Effector memory CD4-positive, alpha-beta T cell (primary cell): ENCODE measurements at places on chromosomes 13 and 19.
A peak's percentile ranks its signal among the peaks of the same experiment; 100 is the strongest.

DNA sequence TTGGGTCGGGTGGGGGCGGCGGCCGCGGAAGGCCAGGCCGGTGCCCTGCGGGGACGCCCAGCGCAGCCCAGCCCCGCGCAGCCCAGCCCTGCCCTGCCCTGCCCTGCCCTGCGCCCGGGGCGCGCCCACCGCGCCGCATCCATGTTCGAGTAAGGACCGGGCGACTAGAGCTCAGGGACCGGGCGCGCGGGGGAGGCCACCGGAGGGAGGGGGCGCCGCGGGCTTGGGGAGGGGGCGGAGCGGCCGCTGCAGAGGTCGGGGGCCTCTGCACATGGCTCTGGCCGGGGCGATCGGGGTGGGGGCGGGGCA, 169 bp downstream of the GRAMD1A start:
- H3K27me3 ChIP-seq: no peaks in the 10 kb centered on the region
- DNase-seq: no peak
- H3K36me3 ChIP-seq: no peaks in the 10 kb centered on the region
- H3K4me3 ChIP-seq: peak overlapping the region; percentile 71

- no peaks in the 10 kb centered on the region for H3K4me1 ChIP-seq
- no peak for DNase-seq
- H3K27ac ChIP-seq: no peak overlapping the region
- H3K27me3 ChIP-seq: no peaks in the 10 kb centered on the region
- H3K36me3 ChIP-seq: no peaks in the 10 kb centered on the region
Measured at GRCh38 chr13:39616087-39616694, 13.2 kb upstream of the LHFPL6 start.

DNA sequence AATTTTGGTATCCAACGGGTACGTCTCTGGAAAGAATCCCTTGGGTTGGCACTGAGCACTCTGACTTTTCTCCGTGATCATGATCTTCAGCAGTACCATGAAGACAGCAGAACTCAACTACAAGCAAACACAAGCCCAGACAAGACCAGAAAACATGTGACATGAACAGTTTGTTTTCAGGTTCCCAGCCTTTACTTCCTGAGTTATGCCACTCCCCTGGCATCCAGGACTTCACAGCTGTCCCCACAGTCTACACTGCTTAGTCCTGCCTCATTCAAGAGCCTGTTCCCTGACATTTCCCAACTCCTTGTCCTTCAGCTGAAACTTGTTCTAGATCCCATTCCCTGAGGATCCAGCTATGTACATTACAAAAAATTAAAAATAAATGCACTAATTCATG, 4.9 kb upstream of the N4BP2L1 start:
- H3K4me3 ChIP-seq: no peak overlapping the region
- no peaks in the 10 kb centered on the region for H3K27me3 ChIP-seq
- no peak overlapping the region for H3K27ac ChIP-seq
- peaks cover 10% of the 10 kb centered on the region for H3K4me1 ChIP-seq
- no peaks in the 10 kb centered on the region for H3K36me3 ChIP-seq
- DNase-seq: no peak

- H3K4me3 ChIP-seq: no peak overlapping the region
- no peak overlapping the region for H3K27ac ChIP-seq
- no peaks in the 10 kb centered on the region for H3K27me3 ChIP-seq
- no peak for DNase-seq
Measured at GRCh38 chr19:771332-771785, 20.4 kb downstream of the MISP start.

GRCh38 chr19:17340871-17341357, 3.6 kb downstream of the GTPBP3 start:
- no peaks in the 10 kb centered on the region for H3K27me3 ChIP-seq
- DNase-seq: no peak
- H3K27ac ChIP-seq: no peak overlapping the region
- H3K36me3 ChIP-seq: peaks cover 6% of the 10 kb centered on the region

DNA sequence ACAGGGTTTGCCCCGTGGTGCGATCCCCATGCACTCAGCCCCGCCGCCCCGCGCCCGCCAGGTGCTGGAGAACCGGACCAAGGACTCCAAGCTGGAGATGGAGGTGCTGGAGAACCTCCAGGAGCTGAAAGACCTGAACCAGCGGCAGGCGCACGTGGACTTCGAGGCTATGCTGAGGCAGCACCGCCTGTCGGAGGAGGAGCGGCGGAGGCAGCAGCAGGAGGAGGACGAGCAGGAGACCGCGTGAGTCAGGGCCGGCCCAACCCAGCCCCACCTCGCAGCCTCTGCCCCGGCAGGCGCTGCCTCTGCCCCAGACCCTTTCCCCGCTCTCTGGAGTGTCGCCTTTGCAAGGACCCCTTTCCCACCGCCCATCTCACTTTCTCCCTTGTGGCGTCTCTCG, 11.3 kb downstream of the YJU2 start:
- no peaks in the 10 kb centered on the region for H3K4me1 ChIP-seq
- no peaks in the 10 kb centered on the region for H3K27me3 ChIP-seq

- H3K27me3 ChIP-seq: peaks cover 4% of the 10 kb centered on the region
- DNase-seq: no peak
- no peaks in the 10 kb centered on the region for H3K4me1 ChIP-seq
- H3K27ac ChIP-seq: no peak overlapping the region
- no peak overlapping the region for H3K4me3 ChIP-seq
Measured at GRCh38 chr13:95444006-95444730, 108.4 kb upstream of the CLDN10 start.

GRCh38 chr13:60095300-60095699, 68.4 kb downstream of the DIAPH3 start:
- no peak for DNase-seq
- H3K36me3 ChIP-seq: no peaks in the 10 kb centered on the region
- no peaks in the 10 kb centered on the region for H3K27me3 ChIP-seq
- no peak overlapping the region for H3K27ac ChIP-seq

GRCh38 chr19:38362076-38362945, 12.1 kb upstream of the PSMD8 start:
- no peak overlapping the region for H3K27ac ChIP-seq
- peak overlapping the region; percentile 70 for H3K4me3 ChIP-seq
- H3K4me1 ChIP-seq: peaks cover 15% of the 10 kb centered on the region
- H3K27me3 ChIP-seq: no peaks in the 10 kb centered on the region
- no peaks in the 10 kb centered on the region for H3K36me3 ChIP-seq
- peak; percentile 54 for DNase-seq

GRCh38 chr19:11675569-11675968, 63.2 kb downstream of the ZNF823 start:
- DNase-seq: no peak
- H3K27ac ChIP-seq: no peak overlapping the region
- no peaks in the 10 kb centered on the region for H3K36me3 ChIP-seq
- peaks cover 9% of the 10 kb centered on the region for H3K27me3 ChIP-seq

DNA sequence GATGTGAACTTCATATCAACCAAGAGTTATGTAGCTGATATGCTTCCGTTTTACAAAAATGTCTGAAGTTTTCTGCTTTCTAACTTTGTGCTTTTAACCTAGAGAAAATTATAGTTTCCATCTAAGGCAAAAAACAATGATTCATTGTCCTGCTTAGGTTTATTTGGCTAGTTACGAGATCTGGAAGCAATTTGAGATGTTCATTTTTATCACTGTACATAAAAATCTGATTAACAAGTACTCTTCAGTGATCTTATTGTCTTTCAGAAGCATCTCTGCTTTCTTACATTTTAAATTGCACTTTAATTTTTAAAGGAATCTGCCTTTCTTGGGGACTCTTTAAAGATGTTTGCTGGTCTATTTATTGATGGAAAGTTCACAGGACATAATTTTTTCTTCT, 188.1 kb downstream of the RFC3 start:
- no peak for DNase-seq
- no peak overlapping the region for H3K27ac ChIP-seq
- H3K4me3 ChIP-seq: no peak overlapping the region
- H3K36me3 ChIP-seq: no peaks in the 10 kb centered on the region
- no peaks in the 10 kb centered on the region for H3K4me1 ChIP-seq
